ENCODE measurements at places on chromosomes 2 and 18. TPM values are rescaled to one million over a fixed set of nuclear protein-coding genes. Genes with fewer than 3 reads are reported as not detected.

DNA sequence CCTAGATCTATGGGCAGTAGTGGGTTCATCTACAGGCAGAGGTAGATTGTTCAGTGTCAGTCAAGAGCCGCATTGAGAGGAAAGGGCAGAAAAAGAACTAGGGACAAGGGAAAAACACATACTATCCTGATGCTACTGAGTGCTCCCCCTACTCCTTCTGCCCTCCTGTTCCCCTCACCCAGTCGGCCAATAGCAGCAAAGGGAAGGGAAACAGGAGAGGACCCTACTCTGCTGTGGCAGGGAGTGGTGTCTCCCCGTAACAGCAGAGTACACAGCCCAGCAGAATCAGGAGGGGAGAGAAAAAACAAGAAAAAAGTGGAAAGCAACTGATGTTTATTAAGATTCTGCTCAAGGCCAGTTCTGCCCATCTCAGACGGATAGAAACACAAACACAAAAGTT lies 136.1 kb upstream of the CCDC150 start:
- H3K36me3 ChIP-seq, result no peaks in the 10 kb centered on the region
- no peaks in the 10 kb centered on the region for H3K4me1 ChIP-seq
- no peak overlapping the region for H3K4me3 ChIP-seq
- H3K27ac ChIP-seq, result no peak overlapping the region
- no peak for DNase-seq

GRCh38 chr2:120972286-120972685 lies 236.6 kb downstream of the GLI2 start:
- H3K4me3 ChIP-seq, result no peak overlapping the region
- H3K36me3 ChIP-seq, result peaks cover 35% of the 10 kb centered on the region
- no peaks in the 10 kb centered on the region for H3K4me1 ChIP-seq
- DNase-seq, result no peak
- H3K27me3 ChIP-seq, result no peaks in the 10 kb centered on the region

GRCh38 chr2:199278099-199278498 lies 179.6 kb downstream of the SATB2 start:
- H3K27me3 ChIP-seq, result no peaks in the 10 kb centered on the region
- no peak for DNase-seq
- H3K27ac ChIP-seq, result no peak overlapping the region
- H3K4me3 ChIP-seq, result no peak overlapping the region
- H3K36me3 ChIP-seq, result no peaks in the 10 kb centered on the region
- no peaks in the 10 kb centered on the region for H3K4me1 ChIP-seq

- H3K4me1 ChIP-seq, result no peaks in the 10 kb centered on the region
- no peak overlapping the region for H3K4me3 ChIP-seq
- H3K36me3 ChIP-seq, result no peaks in the 10 kb centered on the region
- no peak overlapping the region for H3K27ac ChIP-seq
Measured at GRCh38 chr2:119106301-119106897, 52.2 kb downstream of the C1QL2 start.

- peaks cover 29% of the 10 kb centered on the region for H3K36me3 ChIP-seq
- H3K27me3 ChIP-seq, result no peaks in the 10 kb centered on the region
- no peak for DNase-seq
- peak overlapping the region; percentile 77 for H3K27ac ChIP-seq
Measured at GRCh38 chr2:230794497-230794896, 70.2 kb upstream of the ITM2C start.

- H3K36me3 ChIP-seq, result no peaks in the 10 kb centered on the region
- no peak for DNase-seq
- no peak overlapping the region for H3K4me3 ChIP-seq
- no peak overlapping the region for H3K27ac ChIP-seq
Measured at GRCh38 chr18:46060359-46060841, 11.7 kb downstream of the PSTPIP2 start.

GRCh38 chr2:13091455-13091854 lies 374.7 kb downstream of the TRIB2 start:
- DNase-seq, result no peak
- no peaks in the 10 kb centered on the region for H3K36me3 ChIP-seq
- no peaks in the 10 kb centered on the region for H3K27me3 ChIP-seq
- no peaks in the 10 kb centered on the region for H3K4me1 ChIP-seq
- H3K27ac ChIP-seq, result no peak overlapping the region

DNA sequence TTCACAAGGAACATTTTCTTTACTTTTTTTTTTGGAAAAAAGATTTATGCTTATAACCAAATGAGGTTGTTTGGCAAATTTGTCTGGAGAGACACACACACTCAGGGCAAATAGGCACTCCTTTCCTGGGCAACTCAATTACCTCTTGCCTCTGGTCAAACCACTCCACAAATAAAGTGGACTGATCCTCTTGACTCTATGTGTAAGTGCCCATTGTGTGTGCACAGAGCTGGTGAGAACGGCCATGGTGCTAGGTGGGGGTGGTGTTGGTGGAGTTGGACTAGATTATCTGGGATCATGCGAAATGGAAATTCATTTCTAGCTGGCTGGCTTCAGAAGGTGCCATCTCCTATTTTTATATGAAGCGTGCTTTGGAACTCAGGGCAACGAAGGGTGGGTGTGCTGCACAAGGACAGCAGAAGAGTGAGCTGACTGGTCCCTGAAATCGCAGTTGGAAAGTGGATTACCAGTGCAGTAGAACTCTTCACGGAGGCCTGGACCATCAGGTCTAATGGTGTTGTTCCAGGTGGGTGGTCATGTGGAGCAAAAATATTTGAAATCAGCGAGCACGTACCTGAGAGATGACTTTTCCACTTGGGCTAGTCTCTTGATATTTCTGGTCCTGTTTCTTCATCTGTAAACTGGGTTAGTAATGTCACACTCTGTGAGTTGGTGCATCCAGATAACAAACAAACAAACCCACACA lies 149.9 kb downstream of the RPIA start:
- H3K4me1 ChIP-seq, result no peaks in the 10 kb centered on the region
- H3K36me3 ChIP-seq, result no peaks in the 10 kb centered on the region
- no peaks in the 10 kb centered on the region for H3K27me3 ChIP-seq
- H3K27ac ChIP-seq, result no peak overlapping the region

DNA sequence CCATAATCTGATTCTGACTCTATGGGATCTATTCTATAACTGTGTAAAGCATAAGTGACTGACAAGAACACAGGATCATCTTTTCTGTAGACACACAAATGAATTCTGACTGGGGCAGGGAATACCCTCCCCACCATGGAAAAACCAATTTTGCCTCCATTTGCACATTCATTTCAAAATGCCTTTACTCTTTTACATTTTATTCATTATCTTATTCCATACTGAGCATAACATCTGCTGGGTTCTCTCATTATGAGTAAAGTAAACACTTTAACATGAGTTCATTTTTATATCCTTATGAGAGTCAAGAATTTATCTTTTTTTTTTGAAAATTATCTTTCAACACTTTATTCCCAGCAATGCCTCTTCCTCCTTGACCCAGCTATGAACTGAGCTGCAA lies 163.5 kb downstream of the RNF152 start:
- no peaks in the 10 kb centered on the region for H3K36me3 ChIP-seq
- H3K4me3 ChIP-seq, result no peak overlapping the region
- no peak for DNase-seq

GRCh38 chr18:35045121-35045520 lies 3.9 kb downstream of the MAPRE2 start:
- H3K4me1 ChIP-seq, result peaks cover 26% of the 10 kb centered on the region
- H3K36me3 ChIP-seq, result no peaks in the 10 kb centered on the region
- no peak overlapping the region for H3K27ac ChIP-seq
- H3K4me3 ChIP-seq, result no peak overlapping the region

DNA sequence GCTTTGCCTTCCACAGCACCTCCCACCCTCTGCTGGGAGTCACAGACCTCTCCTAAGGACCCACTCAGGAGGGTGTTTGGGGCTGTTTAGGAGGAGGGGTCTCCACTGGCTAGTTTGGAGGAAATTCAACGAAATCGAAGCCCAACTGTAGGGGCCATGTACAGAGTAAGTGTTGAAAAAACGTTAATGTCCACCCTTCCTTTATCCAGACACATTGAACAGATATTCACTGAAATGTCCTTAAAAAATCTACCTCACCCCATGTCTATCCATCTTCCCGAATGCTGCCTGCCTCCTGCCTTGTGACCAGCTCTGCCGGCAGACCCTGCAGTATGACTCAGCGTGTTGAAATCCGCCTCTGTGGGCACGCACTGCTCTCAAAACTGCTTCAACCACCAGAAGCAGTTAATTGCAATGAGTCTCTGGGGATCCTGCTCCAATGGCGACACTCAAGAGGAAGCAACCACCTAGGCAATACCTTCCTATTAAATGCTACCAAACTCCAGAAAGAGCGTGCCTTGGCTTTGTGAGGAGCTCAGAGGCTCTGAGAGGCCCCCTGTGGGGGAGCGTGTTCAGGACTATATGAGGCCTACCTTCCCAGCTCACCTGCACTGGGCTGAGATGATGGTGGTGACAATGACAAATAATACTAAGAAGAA lies 61.4 kb upstream of the RTN4 start:
- peak overlapping the region; percentile 72 for H3K27ac ChIP-seq
- DNase-seq, result peak; percentile 82
- no peaks in the 10 kb centered on the region for H3K36me3 ChIP-seq
- H3K4me3 ChIP-seq, result no peak overlapping the region
- H3K4me1 ChIP-seq, result peaks cover 16% of the 10 kb centered on the region

DNA sequence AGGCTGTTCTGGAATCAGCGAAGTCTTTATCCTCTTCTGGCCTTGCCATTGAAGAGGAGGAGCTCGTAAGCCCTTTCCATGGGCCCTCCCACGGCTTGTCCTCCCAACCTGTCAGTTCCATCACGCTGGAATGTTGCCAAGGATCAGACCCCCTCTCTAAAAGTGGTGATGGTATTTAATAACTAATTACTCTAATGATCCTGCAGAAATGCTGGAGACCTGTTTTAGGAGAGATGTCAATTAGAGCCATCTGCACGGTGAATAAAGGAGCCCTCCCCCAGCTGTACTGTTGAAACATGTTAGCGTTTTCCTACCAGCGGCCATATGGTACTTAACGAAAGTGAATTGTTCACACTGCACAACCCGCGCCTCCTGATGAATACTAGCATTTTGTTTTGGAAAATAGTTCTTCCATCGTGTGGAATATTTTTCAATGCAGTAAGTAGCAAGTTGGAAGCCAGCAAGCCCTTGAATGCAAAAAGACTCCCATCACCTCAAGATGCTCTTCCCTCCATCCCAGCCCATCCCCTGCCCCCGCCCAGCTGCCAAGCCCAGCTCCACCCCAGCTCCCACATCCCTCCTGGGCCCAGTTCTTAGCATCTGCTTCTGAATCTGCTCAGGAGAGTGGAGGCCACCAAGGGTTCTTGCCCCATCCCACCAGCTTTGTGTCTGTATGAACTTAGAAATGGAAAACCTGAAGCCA lies 145.4 kb downstream of the KLHL29 start:
- no peak overlapping the region for H3K4me3 ChIP-seq
- H3K27me3 ChIP-seq, result no peaks in the 10 kb centered on the region
- no peak for DNase-seq
- peaks cover 15% of the 10 kb centered on the region for H3K4me1 ChIP-seq
- H3K27ac ChIP-seq, result no peak overlapping the region

DNA sequence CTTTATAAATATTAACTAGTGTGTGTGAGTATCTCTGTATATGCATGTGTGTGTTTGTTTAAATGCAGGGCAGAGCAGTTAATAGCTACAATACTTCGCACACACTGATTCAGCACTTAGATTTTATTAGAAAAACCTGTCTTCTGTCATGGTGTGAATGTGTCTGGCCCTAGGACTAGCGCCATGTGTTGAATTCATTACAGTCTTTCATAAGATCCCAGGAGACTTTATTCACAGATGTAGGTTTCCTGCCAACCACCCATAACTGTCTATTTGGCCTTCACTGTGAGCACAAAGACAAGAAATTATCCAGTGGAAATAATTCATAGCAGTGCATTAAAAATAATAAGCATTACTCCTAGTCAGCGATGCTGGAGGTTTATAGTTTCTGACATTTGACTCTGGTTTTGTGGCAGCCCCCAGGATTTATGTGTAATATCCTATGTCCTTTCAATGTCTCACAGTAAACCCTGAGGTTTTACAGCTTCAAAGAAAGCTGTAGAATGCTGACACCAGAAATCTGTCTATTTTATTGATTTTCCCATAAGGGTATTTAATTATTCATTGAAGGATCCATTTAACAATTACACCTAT lies 93.9 kb downstream of the ZNF804A start:
- peak; percentile 54 for DNase-seq
- no peaks in the 10 kb centered on the region for H3K4me1 ChIP-seq
- H3K27ac ChIP-seq, result no peak overlapping the region
- H3K36me3 ChIP-seq, result no peaks in the 10 kb centered on the region

GRCh38 chr2:7666596-7667259 lies 749.5 kb downstream of the RNF144A start:
- no peak overlapping the region for H3K27ac ChIP-seq

DNA sequence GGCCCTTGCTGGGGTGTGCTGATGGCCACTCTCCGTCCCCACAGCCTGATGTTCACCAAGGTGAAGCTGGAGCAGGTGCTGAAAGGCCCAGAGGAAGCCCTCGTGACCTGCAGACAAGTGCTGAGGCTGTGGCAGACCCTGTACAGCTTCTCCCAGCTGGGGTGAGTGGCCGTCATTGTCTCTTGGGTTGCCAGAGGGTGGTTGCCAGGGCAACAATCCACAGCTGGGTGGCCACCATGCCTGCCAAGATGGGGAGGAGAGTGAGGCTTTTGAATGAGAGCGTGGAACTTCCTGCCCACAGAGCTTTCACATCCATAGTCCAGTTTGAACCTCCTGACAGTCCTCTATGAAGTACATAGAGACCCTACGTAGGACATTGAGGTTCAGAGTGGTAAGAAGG lies 108.8 kb downstream of the STPG4 start:
- no peak overlapping the region for H3K4me3 ChIP-seq
- H3K4me1 ChIP-seq, result peaks cover 29% of the 10 kb centered on the region
- H3K36me3 ChIP-seq, result peaks cover 59% of the 10 kb centered on the region
- no peaks in the 10 kb centered on the region for H3K27me3 ChIP-seq

DNA sequence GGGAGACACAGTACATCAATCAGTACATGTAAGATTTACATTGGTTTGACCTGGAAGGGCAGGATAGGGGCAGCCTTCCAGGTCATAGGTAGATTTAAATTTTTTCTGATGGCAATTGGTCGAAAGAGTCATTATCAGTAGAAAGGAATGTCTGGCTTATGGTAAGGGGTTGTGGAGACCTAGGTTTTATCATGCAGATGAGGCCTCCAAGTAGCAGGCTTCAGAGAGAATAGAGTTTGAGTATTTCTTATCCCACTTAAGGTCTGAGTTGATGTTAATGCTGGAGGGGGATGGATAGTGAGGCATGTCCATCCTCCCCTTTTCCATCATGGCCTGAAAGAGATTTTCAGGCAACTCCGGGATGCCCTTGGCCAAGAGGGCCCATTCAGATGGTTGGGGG lies 60.7 kb downstream of the SPTBN1 start:
- no peak for DNase-seq
- peaks cover 46% of the 10 kb centered on the region for H3K4me1 ChIP-seq
- H3K36me3 ChIP-seq, result no peaks in the 10 kb centered on the region
- no peak overlapping the region for H3K4me3 ChIP-seq
- no peaks in the 10 kb centered on the region for H3K27me3 ChIP-seq

GRCh38 chr2:12014088-12014960 lies 267.9 kb downstream of the LPIN1 start:
- DNase-seq, result no peak
- H3K4me3 ChIP-seq, result no peak overlapping the region
- no peaks in the 10 kb centered on the region for H3K4me1 ChIP-seq
- H3K36me3 ChIP-seq, result no peaks in the 10 kb centered on the region

Gene ANKRD30B
- not detected for total RNA-seq

Gene NCKAP5
- total RNA-seq, result 0.89 TPM

Gene MORN2
- total RNA-seq, result not detected

Gene SCYGR6
- total RNA-seq, result not detected

Gene MAL
- total RNA-seq, result 38.0 TPM

Gene FARSB
- 1.4 TPM for total RNA-seq

Gene C2orf15
- 5.1 TPM for total RNA-seq

Gene NPHP1
- 4.1 TPM for total RNA-seq

Gene LYPD6
- total RNA-seq, result not detected

Gene GKN2
- not detected for total RNA-seq

Gene TNS1
- total RNA-seq, result 174 TPM
